ENCODE measurements at places on chromosomes 1 and 21. TPM values are rescaled to one million over a fixed set of nuclear protein-coding genes. Genes with fewer than 3 reads are reported as not detected.

The SLC25A34 gene
- total RNA-seq = 0.94 TPM

DNA sequence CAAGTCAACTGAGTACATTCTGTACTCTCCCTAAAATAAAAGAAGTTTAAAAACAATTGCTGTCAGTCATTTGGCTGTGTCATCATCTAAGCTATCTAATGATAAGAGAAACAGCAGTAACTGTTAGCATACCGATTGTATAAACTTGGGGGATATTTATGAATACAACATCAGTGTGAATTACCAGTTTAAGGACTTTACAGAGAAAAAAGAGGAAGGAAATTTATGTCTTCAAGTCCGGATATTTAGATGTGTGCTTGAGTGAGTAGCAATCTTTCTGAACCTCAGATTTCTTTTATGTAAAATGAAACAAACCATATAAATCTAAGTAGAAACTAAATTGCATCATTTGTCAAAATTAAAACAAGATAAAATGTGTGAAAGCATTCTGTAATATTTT lies 1557.0 kb downstream of the MRPL39 start:
- no peak for DNase-seq

DNA sequence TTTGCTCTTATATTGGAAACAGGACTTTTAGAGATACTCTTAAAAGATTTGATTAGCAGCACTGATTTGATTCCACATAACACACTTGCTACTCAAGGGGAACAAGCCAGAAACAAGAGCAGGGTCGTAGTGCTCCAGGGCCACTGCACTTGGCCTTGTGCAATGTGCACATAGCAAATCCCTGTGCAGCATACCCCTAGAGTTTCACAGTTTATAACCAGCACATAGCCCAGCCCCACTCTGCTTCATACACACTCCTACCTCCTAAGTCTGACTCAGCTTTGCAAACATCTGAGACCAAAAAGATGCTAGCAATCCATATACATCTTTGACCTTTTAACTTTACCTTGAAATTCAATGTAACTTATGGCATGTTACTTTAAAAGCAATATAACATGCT lies 157.6 kb downstream of the VAV3 start:
- no peak for DNase-seq

DNA sequence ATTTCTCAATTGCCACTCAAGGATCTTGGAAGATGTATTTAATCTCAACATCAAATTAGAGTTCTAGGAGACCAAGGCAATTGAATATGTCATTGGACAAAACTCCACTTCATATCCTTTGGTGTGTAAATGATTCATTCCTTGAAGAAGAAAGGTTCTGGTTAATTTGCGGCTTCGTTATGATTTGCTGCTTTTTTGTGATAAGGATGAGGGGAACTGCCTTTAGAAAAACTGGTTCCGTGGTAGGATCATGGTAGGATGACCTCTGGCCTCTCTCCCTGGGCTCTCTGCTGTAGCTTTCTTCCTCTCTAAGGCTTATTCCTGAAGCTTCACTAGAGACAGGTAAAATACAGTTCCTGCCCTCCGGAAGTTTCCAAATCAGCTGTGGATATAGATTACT lies 51.5 kb upstream of the ERRFI1 start:
- DNase-seq = no peak

- no peak for DNase-seq
These were observed 194.4 kb downstream of the DPYD start for GRCh38 chr1:97726386-97726785.

The CRYBG2 gene
- 0.85 TPM for total RNA-seq

- no peak for DNase-seq
These were observed 6.4 kb downstream of the TRIM63 start for GRCh38 chr1:26060832-26061574.
